ENCODE measurements at places on chromosomes 11 and 22.

DNA sequence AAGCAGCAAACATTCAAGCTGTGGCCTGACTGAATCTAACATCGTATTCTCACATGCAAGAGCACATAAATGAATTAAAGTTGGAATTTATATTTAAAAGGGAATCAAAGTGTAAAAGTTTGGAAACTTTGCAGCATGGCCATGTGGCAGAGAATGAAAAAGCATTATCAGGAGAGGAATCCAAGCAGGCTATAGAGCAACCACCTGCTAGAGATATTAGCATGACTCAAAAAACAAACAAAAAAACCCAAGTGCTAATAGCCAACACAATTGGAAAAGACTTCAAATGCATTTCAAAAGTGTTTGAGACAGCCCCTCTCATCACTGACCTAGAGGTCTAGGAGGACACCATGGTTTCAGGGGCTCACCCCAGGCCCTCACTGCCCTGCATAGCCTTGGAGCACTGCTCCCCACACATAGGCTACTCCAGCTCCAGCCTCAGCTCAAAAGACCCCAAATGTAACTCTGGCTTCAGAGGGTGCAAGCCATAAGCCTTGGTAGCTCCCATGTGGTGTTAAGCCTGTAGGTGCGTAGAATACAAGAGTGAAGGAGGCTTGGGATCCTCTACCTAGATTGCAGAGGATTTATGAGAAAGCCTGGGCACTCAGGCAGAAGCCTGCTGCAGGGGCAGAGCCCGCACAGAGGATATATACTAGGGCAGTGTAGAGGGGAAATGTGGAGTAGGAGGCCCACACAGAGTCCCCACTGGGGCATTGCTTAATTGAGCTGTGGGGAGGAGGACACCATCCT, 1.7 kb upstream of the KRTAP5-7 start:
- no peak for DNase-seq

GRCh38 chr11:19284881-19285280, 44.1 kb upstream of the E2F8 start:
- no peak for DNase-seq

- DNase-seq: no peak
Measured at GRCh38 chr11:20213790-20214189, 53.5 kb upstream of the DBX1 start.

GRCh38 chr11:67285541-67286498, 3.3 kb upstream of the ANKRD13D start:
- DNase-seq: no peak

GRCh38 chr22:31639436-31640039, 22.5 kb downstream of the PISD start:
- DNase-seq: no peak

DNA sequence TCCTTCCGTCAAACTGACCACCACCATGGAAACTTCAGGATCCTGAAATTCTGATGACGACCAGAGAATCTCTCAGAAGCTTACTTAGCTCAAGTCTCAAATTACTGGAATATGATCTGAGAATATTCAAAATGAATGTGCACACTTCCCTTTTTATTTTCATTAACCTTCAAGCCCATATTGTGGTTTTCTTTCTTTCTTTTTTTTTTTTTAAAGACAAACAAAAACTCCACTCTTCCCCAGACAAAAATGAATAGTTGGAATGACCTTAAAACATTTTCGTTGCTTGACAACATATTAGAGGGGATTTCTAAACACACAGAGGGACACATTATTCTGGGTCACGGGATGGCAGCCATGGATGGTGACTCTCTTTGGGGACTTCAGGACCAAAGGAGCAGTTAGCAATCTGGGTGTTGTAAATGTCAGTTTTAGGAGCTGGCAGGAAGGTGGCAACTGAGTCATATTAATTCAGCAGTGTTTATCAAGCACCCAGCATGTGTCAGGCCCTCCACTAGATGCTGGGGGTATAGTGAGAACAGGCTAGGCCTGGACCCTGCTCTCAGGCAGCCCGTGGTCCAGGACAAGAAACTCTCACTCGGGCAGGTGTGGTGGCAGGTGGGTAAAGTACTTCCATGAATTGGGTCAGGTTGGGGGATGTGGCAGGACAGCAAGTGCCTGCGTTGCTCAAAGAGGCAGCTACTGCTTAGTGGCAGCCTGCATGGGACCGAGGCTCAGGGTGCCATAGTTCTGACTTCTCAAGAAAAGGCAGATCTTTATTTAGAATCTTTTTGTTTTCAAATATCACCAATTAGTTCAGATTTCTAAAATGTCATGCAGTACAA, 126.1 kb downstream of the HIPK3 start:
- peak; percentile 69 for DNase-seq

GRCh38 chr11:30203850-30204249, 27.0 kb upstream of the FSHB start:
- no peak for DNase-seq

DNA sequence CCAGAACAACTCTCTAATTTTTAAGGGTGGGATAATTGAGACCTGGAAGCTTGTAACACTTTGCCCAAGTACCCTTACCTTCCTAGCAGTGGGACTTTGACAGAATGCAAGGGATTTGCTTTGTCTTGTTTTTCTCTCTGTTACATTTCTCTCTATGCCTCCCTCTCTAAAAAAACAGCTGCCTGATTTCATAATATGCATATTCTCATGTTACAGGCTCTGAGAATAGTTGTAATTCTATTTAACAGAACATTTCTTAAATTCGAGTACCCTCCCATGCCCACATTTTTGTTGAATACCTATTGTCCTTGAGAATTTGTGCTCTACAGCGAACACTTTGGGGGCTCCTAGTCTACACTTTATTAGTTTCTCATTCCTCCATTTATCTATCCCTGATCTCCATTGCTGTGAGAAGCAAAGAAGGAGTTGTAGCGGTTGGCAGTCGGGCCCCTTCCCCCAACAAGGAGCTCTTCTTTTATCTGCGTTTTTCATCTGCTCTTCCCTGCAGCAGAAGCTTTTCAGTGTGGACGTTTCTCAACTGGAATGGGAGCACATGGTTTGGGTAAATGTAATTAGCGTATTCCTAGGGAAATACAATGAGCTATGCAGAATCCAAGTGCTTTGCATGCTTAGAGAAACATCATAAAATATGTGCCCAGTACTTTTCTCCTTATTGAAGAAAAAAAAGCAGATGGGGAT, 117.7 kb upstream of the CCDC90B start:
- no peak for DNase-seq
